NCI-H446 (cell line): ENCODE measurements at places on chromosomes 12 and 14.
A peak's percentile ranks its signal among the peaks of the same experiment; 100 is the strongest.

DNA sequence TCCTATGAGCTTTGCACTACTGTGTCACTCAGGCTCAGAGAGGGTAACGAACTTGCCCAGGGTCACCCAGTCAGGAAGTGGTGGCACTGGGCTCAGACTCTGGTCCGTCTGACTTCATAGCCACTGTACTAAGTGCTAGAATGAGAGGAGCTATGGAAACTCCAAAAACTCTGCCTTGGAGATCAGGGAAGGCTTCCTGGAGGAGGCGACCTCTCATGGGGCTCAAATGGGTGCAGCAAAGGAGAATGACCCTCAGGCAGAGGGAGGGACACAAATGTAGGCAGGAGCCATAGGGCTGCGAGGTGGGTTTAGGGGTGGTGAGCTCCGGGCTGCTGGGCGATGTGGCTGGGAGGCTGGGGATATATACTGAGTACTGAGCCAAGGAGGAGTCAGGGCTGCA, 3.2 kb downstream of the CCDC197 start:
- no peak for DNase-seq

GRCh38 chr14:59213368-59214315, 25.2 kb downstream of the DAAM1 start:
- no peak for DNase-seq

GRCh38 chr12:93186131-93186530, 191.6 kb upstream of the NUDT4 start:
- DNase-seq, result no peak

DNA sequence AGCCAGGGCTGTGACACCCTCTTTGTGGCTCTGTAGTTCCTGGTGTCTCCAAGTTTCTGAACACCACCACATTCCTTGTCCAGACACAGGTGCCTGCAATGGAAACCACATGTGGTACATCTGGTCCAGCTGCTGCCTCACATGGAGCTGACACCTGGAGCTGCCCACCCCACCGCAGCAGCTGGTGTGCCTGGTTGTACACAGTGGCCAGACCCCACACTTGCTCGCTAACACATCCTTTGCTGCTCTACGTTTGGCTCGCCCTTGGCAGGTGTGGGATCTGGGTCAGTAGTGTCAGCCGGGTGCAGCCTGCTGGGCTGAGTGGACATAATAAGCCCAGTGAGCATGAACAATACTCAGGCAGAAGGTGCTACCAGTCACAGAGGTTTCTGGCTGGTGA, 198.9 kb downstream of the ADGRD1 start:
- DNase-seq, result no peak

DNA sequence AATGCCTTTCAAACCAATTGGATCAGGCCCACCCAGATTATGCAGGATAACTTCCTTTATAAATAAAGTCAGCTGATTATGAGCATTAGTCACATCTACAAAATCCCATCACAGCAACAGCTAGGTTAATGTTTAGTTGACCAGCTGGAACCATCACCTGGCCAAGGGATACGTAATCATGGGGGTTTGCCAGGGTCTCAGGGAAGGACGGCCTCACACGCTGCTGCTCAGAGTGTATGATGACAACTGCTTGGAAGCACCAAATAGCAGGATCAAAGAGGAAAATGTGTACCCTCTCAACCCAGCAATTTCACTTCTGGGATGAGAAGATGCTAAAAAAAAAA, 162.6 kb downstream of the SLC15A4 start:
- DNase-seq, result no peak

DNA sequence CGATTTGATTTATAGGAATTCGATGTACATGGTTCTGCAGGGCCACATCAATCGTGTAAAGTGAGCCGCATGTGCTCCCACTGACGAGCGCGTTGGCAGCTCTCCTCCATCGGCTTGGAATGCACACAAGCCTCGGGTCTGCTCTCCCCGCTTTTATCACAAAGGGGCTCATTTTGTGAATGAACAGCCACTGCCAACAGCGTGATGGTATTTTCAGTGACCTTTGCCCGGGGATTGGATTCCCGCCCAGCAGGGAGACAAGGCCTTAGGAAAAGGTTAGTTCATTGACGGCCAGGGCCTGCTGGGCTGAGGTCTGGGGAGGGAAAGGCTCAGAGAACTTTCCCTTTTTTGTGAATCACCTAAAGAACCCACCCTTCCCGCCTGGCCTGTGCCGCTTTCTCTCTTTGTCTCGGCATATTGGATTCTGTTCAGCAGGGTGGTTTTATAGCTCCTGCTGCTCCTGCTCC, 232.1 kb downstream of the MSRB3 start:
- DNase-seq, result no peak

DNA sequence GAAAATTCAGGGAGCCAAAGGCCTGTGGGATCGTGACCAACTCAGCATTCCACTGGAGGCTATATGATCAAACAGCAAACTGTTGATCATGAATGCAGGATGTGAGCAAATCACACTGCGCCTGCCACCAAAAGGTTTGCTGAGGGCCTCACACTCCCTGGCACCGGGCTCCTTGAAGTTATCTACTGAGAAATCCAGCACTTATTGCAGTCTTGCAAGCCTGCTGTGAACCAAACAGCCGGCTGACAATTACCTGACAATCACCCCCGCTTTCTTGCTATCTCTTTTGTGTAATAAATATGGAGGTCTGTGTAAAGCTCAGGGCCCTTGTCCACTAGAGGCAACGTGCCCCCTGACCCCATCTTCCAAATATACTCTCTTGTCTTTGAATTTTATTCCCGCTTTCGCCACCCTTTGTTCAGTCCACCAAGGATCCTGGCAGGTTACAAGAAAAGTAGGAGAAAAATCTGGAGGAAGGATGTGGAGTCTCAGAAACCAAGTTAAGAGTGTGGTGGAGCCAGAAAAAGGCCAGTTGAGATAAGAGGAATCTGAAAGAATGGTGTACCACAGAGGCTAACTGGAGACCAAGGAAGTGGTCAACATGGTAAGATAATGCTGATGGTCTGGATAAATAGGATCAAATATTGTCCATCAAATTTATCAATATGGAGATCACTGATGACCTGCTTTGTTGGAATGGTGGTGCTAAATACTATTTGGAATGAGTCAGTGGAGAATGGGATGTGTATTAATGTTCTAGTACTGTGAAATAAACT, 229.2 kb downstream of the ALX1 start:
- no peak for DNase-seq

GRCh38 chr14:104821971-104822608, 21.2 kb downstream of the ZBTB42 start:
- no peak for DNase-seq

- DNase-seq, result no peak
Measured at GRCh38 chr14:83356080-83356479, 1822.4 kb upstream of the SEL1L start.

GRCh38 chr12:107493666-107494065, 191.9 kb upstream of the PWP1 start:
- no peak for DNase-seq

DNA sequence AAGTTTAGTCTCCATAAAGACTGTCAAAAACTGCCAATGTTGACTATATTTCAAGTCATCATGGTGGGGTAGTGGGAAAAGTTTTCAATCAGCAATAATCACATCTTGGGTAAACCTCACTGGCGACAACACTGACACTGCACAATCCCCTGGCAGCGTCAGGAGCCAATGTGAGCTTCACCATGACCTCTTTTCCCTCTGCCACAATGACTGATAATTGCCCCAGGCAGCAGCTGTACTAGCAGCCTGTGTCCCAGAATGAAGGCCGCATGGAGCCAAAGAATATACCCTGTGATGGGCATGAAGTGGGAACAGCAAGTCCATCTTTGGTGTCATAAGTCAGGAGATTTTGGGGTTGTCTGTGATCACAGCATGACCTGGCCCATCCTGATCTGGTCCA, 5.3 kb downstream of the MMAB start:
- no peak for DNase-seq

DNA sequence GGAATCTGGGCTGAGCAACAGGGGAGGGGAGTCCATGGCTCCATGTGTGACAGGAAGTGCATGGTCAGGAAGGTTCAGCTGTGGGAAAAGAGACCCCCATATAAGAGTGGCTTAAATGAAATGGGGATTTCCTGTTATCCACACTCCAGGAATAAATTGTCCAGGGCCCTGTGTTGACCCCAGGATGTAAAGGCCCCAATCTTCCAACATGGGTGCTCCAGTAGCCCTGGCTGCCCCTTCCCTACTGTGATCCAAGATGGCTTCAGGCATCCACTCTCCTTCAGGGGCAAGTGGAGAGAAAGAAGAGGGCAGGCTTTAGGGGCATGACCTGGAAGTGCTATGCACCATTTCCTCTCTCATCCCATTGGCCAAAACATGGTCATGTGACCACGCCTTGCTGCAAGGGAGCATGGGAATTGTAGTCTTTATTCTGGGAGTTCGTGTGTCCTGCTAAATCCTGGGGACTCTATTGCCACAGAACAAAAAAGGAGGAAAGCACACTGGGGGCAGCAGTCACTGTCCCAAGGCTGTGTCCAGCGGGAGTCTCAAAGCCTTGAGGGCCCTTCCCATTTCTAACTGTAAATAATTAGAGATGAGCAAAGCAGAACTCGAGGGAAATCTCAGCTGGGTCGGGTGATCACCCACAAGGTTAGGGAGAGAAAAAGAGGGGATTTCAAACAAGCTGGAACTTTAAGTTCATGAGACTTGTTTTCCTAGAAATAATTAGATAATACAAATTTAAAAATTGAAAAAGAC, 289.2 kb downstream of the ADGRD1 start:
- DNase-seq, result no peak

- no peak for DNase-seq
Measured at GRCh38 chr14:60064491-60065072, 27.1 kb upstream of the PCNX4 start.

GRCh38 chr12:66392266-66392915, 90.1 kb downstream of the HELB start:
- DNase-seq, result no peak

- no peak for DNase-seq
Measured at GRCh38 chr12:52232203-52232673, 805 bp upstream of the KRT7 start.

DNA sequence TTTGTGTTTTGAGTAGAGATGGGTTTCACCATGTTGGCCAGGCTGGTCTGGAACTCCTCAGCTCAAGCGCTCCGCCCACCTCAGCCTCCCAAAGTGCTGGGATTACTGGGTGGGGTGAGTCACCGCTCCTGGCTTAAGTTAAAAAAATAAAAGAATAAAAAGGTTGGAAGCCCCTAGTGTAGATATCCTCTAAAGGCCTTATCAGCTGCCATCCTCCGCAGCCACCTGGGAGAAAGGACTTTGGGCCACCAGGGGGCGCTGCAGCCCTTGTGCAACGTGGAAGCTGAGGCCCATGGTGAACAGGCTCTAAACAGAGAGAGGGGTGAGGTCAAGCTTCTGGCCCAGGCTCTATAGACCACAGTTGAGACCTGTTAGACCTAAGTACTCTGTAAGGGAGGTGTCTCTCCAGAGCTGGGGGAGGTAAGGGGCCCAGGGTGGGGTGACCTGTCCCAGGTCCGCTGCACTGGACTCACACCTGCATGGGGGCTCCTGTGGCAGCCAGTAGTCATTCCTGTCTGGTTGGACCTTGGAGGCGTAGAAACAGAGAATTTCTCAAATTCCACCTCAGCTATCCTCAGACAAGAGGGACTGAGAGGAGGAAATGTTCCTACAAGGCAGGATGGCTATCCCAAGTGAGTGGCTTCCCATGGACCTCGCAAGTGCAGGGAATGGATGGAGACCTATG, 14.0 kb upstream of the RACGAP1 start:
- DNase-seq, result peak; percentile 49

DNA sequence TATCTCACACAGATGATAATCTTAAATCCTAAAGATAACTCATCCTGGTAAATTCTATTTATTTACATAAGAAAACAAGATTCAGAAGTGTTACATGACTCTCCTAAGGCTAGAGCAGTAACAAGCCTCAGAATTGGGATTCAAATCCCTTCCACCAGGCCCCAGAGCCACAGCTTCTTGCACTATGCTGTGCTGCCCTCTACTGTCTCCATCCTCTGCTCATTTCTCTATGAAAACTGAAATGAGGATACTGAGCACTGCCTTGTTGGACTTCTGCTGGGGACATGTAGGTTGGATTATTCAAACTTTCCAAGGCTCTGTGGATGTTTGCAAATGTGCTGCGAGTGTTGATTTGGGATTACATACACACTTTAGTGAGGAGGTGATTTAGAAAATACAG, 23.5 kb upstream of the C12orf50 start:
- no peak for DNase-seq

- no peak for DNase-seq
Measured at GRCh38 chr12:14979468-14979867, 6.6 kb downstream of the PDE6H start.

DNA sequence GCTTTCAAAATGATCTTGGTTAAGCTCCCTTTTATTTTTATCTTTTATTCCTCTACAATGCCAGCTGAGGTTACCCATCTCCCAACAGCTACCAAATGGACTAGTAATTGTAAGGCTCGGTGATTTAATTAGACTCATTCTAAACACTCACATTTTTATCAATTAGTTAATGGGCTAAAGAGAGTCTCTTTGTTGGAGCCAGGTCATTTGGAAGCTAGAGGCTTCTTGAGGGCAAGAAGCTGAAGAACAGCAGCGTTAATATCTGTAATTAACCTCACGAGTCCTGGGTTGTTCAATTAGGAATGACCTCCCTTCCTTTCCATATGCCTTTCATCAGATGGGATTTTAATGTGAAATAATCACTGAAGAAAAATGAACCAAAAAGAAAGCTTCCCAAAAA, 56.9 kb downstream of the OTX2 start:
- no peak for DNase-seq

DNA sequence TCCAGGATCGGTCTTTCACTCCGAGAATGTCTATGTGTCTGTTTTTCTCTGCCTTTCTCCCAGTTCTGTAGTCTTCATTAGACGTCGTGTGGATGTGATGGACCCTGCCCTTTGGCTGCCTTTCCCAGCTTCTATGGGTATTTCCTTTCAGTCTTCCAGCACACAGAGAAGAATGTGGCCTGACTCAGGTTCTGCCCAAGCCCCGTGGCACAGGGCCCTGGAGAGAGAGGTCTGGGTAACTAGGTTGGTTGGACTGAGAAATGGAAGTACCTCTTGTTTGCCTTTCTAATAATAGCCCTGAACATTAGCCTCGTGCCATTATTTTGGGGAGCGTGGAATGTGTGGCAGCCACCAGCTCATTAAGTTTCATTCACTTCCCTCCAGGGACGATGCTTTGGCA, 3.8 kb downstream of the FOXJ2 start:
- DNase-seq, result no peak

- DNase-seq, result no peak
Measured at GRCh38 chr14:68664225-68664681, 128.6 kb downstream of the ZFP36L1 start.

DNA sequence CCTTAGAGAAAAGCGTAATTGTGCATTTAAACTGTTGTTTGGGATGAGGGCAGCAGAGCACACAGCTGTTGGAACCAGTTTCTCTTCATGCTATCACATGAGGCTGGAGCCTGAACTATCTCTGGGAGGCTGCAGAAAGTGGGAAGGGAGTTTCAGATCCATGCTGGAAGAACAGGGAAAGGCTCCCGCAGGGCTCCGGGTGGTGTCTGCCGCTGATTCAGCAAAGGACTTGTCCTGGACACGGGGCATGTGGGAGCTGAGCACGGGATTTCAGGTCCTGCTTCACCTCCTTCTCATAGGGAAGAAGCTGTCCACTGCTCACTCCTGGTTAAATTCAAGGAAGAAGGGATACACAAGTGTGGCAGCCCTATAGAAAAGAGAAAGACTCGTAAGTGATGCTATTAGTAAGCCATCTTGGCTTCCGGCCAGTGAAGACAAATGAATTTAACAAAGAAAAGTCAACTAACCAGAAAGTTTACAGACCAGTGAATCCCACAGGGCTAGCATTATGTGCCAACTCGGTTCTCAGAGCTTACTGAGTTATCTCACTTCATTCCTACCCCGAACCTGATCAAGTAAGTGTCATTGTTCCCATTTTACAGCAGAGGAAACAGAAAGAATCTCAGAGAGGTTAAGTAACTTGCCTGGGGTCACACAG, 6.7 kb upstream of the FZD10 start:
- DNase-seq, result no peak
